ENCODE measurements at places on chromosomes 5 and 9.
A peak's percentile ranks its signal among the peaks of the same experiment; 100 is the strongest.

- DNase-seq, result no peak
These were observed 30.3 kb downstream of the TTC23L start for GRCh38 chr5:34869256-34869655.

- DNase-seq, result no peak
These were observed 1.3 kb upstream of the TMEM250 start for GRCh38 chr9:136119883-136120393.

GRCh38 chr5:165135565-165135964 lies 1630.1 kb downstream of the MAT2B start:
- no peak for DNase-seq

- peak; percentile 81 for DNase-seq
These were observed 139.3 kb upstream of the SHB start for GRCh38 chr9:38208206-38208901.

DNA sequence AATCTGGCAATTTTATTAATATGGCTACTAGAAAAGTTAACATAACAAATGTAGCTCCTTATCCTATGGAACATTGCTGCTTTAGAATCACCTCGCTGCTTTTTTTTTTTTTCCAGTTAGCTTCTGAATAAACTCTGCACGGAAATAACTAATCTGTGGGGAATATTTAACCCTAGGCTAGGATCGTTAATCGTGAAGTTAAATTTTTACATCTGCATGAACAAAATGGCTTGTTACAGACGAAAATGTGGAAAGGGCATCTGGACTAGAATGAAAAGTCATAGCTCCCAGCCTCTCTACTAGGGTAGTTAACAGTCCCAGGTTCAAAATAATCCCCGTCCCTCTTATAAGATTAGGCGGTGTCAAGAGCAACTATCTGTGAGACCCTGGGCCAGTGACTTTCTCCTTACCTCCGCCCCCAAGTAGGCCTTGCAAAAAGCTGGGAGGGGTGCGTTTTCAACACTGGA lies 470 bp upstream of the SLC22A5 start:
- no peak for DNase-seq

DNA sequence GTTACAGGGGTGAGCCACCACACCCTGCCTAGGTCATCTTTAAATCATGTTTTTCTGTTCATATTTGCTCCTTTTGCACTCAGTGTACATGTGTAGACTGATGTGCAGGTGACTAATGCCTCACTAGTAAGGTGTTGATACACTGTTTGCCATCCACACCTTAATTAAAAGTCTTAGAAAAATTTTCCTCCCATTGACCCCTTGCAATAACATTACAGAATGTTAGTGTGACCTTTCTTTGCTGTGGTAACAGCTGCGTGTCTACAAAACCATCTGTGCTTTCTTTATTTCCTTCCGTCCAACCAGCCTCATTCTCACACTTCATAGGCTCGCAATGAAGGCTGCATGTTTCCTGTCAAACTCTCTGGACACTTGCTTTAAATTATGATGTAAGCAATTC lies 6.6 kb upstream of the CEMIP2 start:
- no peak for DNase-seq

GRCh38 chr9:97038611-97039513 lies at the start of gene CTSV:
Gene CTSV (minus strand): TSS chr9:97039142. CDS start chr9:97038043, 1,099 bp downstream.
- peak; percentile 92 for DNase-seq

- no peak for DNase-seq
These were observed 18.5 kb downstream of the CENPK start for GRCh38 chr5:65544473-65544872.

DNA sequence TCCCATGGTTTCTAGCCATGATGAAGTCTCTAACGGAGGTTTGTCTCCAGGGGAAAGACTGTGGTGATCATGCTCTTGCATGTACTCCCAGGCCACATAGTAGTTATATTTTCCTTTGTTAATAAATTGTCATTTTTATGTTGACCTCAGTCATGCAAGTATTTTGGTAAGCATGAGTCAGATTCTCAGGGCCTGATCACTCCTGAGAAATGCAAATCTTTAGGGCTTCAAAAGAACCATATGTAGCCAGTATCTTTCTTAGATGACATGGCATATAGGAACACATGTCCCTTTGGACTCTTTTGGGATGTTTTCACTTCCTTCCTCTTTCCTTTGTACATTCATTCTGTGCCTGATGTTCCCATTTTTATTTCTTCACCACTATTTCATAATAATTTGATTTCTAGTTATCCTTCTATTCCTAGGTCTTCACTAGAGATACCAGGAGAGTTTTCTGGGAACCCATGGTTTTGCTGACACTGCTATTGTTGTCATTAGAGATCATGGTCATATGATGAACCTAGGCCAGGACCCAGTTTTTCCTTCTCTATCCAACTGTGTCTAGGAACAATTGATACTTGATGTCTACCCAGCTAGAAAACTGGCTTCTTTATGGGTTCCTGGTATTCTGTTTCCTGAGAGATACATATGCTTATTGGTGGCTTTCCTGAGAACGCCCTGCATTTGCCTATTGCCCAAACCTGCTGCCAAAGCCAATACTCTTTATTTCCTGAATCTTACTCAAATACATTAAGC lies 248.1 kb upstream of the NREP start:
- peak; percentile 50 for DNase-seq

- no peak for DNase-seq
These were observed 152.5 kb downstream of the INSYN2B start for GRCh38 chr5:169827769-169828168.

DNA sequence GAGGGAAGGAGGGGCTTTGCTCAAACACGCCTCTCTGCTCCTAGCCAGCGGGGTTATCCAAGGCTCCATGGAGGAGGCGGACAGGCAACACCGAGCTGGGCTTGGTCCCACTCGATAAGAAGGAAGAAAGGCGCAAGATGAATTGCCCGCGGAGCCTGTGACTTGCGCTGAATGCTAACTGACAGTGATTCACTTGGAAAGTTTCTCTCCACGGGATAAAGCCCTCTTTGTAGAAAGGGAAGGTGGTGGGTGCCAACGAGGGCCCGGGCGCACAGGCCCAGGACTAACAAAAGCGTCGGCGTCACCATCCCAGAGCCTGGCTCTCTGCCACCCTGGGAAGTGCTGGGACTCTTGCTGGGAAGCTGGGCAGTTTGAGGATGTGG lies 76.0 kb downstream of the VAV2 start:
- DNase-seq, result peak; percentile 66

DNA sequence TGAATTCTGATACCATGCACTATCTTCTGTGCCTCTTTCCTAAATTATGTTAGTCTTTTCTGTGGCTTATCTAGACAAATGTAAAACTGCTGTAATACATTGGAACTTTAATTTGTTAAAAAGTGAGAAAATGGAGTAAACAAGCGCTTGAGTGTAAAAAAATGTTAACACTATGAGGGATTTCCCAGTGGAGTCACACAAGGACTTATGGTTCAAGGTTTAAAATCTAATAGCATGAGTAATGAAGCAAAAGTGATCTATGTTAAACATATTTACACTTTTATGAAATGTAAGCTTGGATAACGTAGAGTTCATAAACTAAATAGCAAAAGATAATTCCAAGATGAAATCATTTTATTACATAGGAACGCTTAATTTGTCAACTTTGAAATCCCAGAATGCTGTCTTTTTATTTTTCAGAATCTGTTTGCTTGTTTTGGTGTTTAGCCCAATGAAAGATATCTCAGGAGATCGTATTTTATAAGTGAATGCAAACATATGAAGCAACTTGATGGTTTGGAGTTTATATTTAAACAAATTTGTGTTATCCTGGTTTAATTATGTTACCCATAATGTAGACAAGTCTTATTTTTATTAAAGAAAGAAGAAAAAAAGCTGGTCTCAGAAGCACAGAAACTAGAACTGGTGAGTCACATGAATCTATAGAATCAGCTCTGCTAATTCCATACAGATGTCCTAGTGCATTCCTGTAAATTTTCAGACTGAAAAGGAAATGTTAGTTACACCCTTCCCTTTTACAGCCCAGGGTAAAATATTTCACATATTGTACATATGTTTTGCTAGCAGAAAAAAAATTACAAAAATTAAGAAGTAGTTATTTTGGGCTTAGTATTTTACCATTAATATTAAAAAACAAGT lies 34.2 kb upstream of the FBN2 start:
- DNase-seq, result no peak

DNA sequence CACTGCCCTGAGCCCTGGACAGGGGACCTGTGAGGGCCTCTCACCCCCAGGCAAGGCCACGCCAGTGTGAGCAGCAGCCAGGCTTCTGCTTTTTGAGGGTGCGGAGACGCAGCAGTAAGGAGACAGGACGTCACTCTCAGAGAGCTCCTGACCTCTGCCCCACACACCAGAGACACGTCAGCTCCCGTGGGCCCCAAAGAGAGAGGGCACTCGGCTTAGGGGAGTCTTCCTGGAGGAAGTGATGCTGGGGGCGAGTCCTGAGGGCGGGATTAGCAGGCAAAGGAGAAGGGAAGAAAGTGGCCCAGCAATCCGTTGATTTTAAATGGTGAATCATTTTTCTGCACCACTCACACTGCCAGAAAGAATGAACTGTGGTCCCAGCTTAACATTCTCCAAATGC lies 24.0 kb upstream of the SLC9A3 start:
- no peak for DNase-seq

DNA sequence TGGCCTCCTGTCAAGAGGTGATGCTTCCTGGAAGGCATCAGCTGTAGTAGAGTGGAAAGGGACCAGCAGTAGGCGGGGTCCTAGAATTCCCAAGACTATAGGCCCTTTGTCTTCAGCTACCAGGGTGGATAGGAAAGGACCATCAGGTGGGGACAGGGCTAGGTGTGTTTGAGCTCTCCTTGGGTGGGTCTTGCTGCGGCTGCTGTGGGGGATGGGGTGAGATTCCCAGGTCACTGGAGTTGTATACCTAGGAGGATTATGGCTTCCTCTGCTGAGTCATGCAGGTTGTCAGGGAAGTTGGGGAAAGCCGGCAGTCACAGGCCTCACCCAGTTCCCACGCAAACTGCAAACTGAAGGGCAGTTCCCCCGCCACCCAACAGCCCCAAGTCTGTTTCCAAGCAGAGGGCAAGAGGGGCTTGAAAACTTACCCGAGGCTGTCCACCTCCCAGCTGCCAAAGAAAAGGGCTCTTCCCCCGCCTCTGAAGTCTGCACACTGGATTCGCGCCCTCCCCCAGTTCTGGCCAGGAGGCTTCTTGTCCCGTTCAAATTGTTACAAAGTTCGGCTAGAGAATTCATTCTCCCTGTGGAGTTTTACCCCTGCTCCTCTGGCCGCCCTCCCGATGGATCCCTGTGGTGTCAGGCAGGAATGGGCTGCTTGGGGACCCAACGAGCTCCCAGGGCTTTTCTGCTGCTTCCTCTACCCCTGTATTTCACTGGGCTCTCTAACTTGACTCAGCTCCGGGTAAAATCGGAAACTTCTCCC lies 23.0 kb upstream of the ECM2 start:
- no peak for DNase-seq

DNA sequence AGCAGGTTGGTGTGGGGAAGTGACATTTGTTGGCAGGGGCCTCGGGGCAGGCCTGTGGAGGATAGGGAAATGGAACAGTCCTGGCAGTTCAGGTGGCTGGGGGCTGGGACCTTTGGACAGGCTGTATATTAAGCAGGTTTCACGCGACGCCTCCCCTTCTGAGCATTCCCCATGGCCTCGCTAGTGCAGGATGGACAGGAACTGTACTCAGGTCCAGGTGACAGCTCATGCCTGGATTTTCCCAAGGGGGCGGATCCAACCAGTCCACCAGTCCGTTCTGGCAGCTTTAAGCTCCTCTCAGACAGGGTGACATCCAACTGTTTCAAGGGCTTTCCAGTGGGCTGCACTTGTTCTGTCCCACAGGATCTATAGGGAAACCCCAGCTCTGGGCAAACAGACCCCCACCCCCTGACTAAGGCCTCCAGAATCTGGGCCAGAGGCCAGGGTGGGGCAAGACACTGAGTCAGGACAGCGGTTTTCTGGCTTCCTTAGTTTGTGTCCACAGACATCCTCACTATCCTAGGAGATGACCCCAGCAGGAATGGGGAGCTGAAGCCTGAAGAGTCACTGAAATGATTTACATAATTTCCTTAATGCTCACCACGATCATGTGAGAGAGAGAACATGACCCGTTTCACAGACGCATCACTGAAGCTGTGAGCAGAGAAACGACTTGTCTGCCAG lies 20.9 kb downstream of the CSF2 start:
- DNase-seq, result peak; percentile 99

- DNase-seq, result peak; percentile 46
These were observed 82.8 kb downstream of the SLC1A3 start for GRCh38 chr5:36689225-36689624.

GRCh38 chr5:84257061-84257460 lies 127.6 kb downstream of the EDIL3 start:
- DNase-seq, result no peak

GRCh38 chr9:97073506-97073905 lies 34.6 kb upstream of the CTSV start:
- no peak for DNase-seq

GRCh38 chr5:57482671-57483106 lies at the start of gene ACTBL2:
Gene ACTBL2 (minus strand): TSS chr5:57482811. CDS start chr5:57482707, 104 bp downstream.
- peak; percentile 95 for DNase-seq

DNA sequence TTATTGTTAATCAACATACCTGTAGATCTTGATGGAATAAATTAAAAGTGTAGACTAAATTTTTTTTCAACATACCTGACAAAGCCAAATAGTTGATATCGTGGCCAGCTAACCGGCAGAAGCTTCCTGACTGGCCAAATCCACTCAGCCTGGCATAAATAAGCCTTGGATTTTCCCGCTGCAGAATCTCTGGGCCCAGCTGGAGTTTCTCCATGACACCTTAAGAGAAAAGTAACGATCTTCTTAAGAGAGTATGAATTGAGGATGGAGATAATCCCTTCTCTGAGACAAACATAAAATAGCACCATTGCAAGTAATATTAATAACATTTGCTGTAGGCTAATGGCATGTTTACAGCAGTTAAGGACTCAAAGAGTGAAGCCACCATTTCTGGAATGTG lies 2.2 kb downstream of the AMACR start:
- no peak for DNase-seq

- DNase-seq, result no peak
These were observed 44.7 kb upstream of the IL17B start for GRCh38 chr5:149423794-149424268.

DNA sequence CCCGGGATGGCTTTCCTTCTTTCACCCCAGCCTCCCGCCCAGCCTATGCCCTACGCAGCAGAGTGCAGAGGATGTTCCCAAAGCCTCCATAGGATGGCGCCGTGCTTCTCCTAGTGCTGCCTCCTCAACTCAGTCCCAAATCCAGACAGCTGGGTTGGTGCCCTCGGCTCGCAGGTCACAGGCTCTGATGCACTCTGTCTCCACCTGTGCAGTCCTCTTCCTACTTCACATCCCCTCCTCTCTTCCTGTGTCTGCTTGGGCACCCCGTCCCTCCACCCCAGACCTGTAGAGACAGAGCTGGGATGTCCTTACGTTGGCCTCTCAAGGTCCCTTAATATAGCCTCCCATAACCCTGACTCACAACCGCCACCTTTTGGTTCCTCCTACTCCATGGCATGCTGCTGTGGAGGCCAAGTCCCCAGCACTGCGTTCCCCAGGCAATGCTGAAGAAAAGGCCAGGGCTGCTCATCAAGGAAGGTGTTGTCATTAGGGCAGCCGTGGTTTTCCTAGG lies 314.4 kb downstream of the GADD45G start:
- no peak for DNase-seq

GRCh38 chr9:70229026-70229425 lies 29.8 kb upstream of the SMC5 start:
- no peak for DNase-seq

GRCh38 chr9:107620236-107620635 lies 130.7 kb upstream of the KLF4 start:
- no peak for DNase-seq

Data from mammary epithelial cell (primary cell).